ENCODE measurements at places on chromosomes 7 and 10.

DNA sequence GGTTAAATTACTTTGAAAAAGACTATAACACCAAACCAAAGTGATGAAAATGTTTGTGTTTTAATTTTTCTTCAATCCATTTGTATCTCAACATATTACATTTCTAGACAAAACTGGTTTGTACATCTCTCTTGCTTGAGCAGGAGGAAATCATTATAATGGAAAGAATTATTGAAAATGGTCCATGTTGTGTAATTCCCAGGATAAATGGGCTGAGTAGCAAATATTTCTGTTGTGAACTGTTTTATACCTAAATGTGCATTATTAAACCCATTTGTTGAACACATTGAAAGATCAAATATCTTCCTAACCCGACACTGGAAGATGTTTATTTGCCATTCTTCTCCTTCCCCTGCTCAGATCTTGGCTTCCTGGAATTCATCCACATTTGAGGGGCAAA, 14.1 kb upstream of the CDK6 start:
- DNase-seq = no peak

DNA sequence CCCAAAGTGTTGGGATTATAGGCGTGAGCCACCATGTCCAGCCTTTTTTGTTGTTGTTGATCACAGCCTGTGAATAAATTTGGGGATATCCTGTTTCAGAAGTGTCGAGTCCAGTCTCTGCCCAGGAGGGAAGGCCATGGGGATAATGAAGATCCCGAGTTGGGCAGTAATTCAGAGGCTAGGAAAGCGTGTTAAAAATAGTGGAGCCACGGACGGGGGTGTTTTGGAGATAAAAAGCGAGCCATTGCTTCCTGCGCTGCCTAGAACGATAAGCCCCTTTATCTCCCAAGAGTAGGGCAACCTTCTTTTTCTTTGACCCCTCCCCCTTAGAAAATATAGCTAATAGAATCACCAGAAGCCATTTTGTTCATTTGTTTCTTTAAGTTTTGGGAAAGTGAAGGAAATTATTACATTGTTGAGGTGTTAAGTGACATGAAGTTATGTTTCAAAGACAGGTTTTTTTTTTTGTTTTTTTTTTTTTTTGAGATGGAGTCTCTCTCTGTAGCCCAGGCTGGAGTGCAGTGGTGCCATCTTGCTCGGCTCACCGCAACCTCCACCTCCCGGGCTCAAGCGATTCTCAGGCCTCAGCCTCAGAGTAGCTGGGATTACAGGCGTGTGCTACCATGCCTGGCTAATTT, 43.3 kb downstream of the IL15RA start:
- no peak for DNase-seq

GRCh38 chr7:121390617-121391016, 5.5 kb downstream of the FAM3C start:
- no peak for DNase-seq

DNA sequence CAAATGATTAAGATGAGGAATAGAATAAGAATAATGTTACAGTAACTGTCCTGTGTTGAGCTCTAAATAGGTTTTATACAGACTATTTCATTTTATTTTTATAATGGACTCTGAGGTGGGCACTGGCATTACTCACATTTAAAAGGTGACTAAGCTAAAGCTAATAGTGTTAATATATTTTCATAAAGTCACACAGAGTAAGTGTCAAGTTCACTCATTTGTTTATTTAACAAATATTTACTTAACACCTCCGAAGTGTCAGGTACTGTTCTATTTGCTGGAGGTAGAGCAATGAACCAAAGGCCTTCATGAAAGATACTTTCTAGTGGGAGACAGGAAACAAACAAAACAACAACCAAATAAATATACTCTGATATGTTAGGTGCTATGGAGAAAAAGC, 44.0 kb downstream of the ASB4 start:
- no peak for DNase-seq

- peak; percentile 60 for DNase-seq
These were observed 830 bp downstream of the RAB18 start for GRCh38 chr10:27504808-27505460.

DNA sequence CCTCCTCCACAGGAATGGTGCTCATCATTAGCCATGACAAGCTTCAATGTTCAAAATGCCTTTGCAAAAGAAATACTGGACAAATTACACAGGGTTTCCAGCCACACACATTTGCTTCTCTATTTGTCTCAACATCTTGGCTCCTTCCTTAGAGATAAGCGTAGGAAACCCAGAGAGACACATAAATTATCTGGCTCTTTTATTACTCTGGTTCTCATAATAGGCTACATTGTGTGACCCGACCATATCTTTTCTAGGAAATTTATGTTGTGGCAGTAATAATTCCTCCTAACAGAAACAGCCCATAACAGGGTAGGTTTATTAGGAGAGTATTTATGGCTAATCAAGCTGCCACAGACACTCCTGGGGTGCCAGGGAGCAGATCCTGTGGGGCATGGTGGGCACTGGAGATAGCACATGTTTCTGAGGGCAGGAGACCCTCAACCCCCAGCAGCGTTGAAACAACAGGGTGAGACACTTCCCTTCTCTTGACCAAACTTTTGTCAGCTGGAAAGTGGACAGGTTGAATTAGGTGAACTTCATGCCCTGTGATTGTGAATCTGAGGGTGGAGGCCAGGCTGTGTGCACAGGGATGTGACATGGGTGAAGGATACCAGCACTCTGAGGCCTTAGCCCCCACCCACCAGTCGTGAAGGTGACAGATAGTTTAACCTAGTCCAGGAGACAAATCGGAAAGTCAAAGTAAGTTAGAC, 295.9 kb upstream of the ZNF32 start:
- no peak for DNase-seq

GRCh38 chr10:96228408-96228994, 42.9 kb downstream of the BLNK start:
- no peak for DNase-seq

GRCh38 chr10:23413629-23414089, 25.2 kb upstream of the OTUD1 start:
- no peak for DNase-seq

- DNase-seq = no peak
These were observed 13.1 kb upstream of the CPA1 start for GRCh38 chr7:130367088-130367755.

DNA sequence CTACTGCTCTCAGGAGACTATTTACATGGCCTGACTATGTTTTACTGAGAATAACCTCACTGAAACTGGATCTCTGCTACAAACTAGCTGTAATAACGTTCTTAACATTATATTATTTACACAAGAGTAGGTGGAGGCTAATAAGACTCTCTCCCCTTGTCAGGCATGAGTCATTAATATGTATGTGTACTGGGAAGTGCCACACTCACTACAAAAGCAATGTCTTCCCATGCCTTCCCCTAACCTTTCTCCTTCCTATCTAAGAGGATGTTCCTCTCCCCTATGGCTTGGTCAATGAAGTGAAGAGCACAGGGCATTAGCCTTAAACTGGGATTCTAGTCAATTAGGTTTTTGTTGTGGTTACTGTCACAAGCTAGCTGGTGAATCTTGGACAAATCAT, 147.9 kb downstream of the DGKB start:
- peak; percentile 25 for DNase-seq

- no peak for DNase-seq
These were observed 94.3 kb downstream of the CFAP58 start for GRCh38 chr10:104447906-104448305.

DNA sequence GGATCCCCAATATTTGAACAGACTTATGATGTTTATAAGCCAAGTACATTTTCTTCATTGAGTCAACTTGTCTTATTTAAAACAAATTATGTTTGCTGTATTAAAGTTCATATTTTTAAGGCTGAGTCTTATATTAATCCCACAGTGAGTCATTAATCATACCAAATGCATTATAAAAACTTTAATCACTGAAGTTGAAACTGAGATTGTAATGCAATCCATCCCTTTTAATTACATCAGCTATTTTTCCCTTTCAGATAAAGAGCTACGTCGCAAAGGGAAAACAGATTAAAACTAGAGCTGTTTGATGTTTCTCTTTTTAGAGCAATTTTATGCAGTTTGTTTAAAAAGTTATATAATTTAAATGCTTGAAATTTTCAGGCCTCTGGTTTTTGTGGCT, 183.0 kb downstream of the ARID5B start:
- DNase-seq = peak; percentile 31

GRCh38 chr10:77859200-77859864, 67.2 kb downstream of the DLG5 start:
- DNase-seq = no peak

GRCh38 chr10:67697724-67698131, 1.7 kb upstream of the CTNNA3 start:
- DNase-seq = peak; percentile 79

DNA sequence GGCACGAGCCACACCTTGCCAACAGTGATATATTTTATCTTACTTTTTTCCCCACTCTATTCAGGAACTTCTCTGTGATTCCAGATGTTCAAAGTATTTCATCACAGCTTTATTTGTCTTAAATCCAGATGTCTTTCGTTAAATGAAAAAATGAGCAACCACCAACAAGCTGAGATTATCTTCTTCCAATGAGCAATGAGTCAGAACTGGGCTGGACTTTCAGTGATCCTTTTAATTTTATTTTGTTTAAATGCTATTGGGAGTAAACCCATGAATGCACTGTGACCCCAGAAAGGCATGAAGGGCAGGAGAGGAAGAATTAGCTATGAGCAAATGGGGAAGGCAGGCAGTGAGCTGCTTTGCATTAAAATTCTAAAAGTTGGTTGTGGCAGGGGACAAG, 77.6 kb upstream of the IMMP2L start:
- peak; percentile 93 for DNase-seq

DNA sequence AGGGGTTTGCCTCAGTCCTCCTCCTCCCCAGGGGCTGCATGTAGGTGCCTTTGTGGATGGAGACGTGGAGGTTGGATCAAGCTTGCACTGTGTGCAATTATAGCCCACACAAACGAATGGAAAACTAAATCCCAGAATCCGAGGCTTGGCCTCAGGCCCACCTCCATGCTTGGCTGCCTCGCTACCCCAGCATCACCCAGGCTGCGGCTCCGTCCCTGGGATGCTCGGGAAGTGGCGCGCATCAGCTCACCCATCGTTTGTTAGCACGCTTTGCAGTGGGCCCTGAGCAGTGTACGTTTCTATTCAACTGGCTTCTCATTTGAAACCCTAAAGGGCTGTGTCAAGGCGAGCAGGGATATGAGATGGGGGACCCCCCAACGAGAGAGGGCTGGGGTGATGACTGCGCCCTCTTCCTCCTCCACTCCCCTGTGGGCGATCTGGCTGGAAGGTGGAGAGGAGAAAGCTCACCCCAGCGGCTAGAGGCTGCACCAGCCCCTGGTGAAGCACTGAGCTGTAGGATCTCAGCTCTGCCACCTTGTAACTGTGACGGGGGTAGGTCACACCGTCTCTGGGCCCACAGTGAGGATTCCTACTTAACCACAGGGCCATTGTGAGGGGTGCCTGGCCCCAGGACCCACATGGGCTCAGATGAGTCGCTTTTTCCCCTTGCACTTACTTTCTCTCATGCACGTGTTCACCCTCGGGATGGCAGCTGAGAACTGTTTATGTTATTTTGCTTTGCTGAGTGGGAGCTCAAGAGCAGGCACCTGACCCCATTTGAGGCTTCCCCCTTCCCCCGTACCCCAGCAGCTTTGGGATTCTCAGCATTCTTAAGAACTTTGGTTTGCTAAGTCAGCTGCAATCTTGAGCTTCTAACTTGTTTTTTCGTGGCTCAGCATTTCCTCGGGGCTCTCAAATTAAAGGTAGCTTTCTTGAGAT, 12.7 kb upstream of the BTBD16 start:
- peak; percentile 56 for DNase-seq

DNA sequence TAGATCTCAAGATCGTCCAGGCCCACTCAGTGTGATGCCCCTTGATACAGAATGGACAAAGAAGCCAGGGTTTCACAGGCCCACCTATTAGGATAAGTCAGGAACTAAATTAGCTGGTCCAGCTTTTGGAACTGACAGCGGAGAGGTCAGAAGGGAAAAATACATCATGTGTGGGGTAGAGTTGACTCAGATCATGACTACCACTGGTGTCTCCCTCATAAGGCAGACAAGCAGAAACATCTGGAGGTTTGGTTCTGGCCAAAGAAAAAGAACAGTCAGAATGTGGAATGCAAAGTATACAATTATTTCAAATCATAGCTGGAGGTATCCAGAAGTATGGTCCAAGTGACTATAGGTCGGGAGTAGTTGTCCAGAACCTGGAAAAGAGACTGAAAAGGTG, 621.1 kb upstream of the CELF2 start:
- no peak for DNase-seq

DNA sequence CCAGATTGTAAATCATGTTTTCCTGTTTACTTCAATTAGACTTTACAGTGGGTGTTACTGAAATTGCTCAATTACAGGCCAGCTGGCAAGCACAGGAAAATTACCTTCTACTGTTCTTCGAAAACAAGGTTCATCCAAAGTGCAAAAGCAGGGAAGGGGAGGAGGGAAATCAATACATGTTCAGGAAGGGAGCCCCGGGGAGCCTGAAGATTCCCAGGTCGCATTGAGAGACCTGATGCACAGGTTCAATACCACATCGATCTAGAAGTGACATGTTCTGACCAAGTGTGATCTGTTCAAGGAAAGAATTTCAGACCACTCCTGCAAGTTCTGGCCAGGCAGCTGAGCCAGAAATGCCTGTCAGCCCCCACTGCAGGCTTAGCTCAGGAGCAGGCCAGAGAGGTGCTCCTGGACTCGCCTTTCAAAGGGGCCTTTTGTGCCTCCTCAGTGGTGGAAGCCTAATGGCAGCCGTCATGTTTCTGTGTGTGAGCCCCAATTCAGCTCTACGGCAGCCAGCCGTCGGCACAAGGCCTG, 35.9 kb downstream of the FAM53B start:
- DNase-seq = no peak

GRCh38 chr10:11616021-11616420, 4.6 kb upstream of the USP6NL start:
- DNase-seq = peak; percentile 8

- no peak for DNase-seq
These were observed 146.5 kb downstream of the NOC3L start for GRCh38 chr10:94216201-94216600.

- peak; percentile 76 for DNase-seq
These were observed 14.7 kb upstream of the TMEM236 start for GRCh38 chr10:17737027-17737965.

- no peak for DNase-seq
These were observed 156.3 kb downstream of the RTKN2 start for GRCh38 chr10:62112300-62112699.

- no peak for DNase-seq
These were observed 134.7 kb upstream of the AKR1E2 start for GRCh38 chr10:4691301-4691700.

DNA sequence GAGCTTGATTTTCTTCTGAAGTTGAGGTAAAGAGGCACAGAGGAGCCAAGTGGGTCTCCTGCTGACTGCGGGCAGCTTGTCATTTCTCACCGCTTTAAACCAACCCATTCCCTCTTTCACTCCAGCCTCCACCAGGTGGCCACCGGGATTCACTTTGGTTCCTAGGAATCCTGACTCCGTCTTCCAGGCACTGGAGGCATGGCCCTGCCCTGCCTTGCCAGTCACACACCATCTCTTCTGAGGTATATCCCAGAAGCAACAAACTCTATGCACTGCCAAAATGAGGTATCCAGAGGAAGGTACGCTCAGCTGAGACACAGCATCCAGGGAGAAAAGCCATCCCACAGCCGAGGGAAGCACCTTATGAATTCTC, 280.8 kb downstream of the TNS3 start:
- DNase-seq = no peak
